ENCODE measurements at places on chromosomes 7 and 10. TPM values are rescaled to one million over a fixed set of nuclear protein-coding genes. Genes with fewer than 3 reads are reported as not detected.

Gene PLAC9
- 2.2 TPM for total RNA-seq

DNA sequence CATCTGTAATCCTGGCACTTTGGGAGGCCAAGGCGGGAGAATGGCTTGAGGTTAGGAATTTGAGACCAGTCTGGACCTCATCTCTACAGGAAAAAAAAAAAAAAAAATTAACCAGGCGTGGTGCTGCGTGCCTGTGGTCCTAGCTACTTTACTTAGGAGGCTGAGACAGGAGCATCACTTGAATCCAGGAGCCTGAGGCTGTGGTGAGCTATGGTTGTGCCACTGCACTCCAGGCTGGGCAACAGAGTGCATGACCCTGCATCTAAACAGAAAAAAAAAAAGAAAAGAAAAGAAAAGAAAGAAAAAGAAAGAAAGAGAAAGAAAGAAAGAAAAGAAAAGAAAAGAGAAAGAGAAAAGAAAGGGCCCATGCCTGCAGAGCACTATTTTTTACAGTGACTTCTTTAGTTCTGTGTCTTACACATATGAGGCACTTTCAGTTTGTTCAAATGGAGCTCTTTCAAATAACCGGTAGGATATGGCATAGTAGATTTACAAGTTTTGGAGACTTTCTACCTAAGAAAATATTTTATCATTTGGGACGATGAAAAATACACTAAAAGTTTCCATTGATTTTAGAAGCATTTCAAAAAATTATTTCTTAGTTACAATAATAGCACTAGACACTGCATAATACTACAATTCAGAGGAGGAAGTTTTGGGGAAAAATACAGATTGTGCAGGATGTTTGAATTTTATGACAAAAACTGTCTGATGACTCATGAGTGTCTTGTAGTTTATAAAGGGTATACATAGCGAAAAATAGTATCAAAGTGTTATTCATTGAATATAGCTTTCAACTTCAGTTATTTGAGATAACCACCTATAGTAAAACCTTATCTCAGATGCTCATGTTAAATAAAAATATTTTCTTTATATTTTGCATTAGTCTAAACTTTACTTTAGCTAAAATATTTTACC, 75.9 kb downstream of the MDFIC start:
- no peak for DNase-seq

DNA sequence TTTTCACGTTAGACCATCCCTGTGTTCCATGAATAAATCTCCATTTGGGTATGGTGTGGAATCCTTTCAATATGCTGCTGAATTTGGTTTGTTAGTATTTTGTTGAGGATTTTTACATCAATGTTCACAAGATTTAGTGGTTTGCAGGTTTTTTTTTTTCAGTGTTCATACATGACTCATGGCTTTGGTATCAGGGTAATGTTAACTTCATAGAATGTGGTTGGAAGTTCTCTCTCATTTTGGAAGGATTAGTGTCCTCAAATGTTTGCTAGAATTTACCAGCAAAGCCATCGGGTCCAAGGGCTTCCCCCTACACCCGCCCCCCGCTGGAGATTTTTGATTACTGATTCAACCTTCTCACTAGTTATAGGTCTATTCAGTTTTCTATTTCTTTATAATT, 398.0 kb downstream of the NXPH1 start:
- no peak for DNase-seq

- DNase-seq, result no peak
Measured at GRCh38 chr7:74464931-74465886, 11.5 kb downstream of the GTF2IRD1 start.

DNA sequence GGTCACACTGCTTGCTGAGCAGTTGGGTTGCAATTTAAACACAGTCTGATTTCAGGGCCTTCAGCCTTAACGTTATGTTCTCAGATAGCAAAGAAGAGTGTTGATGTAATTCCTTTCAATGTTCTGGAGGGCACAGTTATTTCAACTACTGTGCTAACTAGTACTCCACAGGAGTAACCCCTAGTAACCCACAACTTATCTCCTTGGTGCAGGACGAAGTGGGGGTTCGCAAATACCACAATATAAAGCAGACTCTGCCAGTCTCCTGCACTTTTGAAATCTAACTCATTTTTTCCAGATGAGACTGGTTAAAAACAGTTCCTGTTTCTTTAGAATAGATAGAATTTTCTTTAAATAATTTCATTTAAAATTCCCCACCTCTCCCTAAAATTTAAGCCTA, 47.1 kb upstream of the NCAPG2 start:
- DNase-seq, result no peak

- no peak for DNase-seq
Measured at GRCh38 chr7:116290740-116291139, 80.4 kb downstream of the TES start.

DNA sequence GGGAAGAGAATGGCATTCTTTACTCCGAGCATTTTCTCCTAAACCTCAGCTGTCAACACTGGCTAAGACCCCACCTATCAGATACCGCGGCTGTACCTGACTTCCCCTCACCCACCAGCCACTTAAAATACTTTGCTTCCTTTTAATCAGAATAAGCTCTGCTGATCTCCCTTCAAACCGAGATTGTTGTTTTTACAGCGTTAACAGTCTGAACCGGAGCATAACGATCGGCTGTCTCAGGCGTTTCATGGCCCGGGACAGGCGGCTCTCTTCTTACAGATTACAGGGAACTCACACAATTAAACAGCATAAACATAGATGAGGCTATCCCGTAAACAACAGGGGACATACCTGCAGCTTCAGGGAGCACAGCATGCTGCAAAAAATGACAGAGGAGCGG, 174.3 kb upstream of the RNF32 start:
- DNase-seq, result peak; percentile 7

- no peak for DNase-seq
Measured at GRCh38 chr10:68828833-68829232, 1.5 kb downstream of the STOX1 start.

DNA sequence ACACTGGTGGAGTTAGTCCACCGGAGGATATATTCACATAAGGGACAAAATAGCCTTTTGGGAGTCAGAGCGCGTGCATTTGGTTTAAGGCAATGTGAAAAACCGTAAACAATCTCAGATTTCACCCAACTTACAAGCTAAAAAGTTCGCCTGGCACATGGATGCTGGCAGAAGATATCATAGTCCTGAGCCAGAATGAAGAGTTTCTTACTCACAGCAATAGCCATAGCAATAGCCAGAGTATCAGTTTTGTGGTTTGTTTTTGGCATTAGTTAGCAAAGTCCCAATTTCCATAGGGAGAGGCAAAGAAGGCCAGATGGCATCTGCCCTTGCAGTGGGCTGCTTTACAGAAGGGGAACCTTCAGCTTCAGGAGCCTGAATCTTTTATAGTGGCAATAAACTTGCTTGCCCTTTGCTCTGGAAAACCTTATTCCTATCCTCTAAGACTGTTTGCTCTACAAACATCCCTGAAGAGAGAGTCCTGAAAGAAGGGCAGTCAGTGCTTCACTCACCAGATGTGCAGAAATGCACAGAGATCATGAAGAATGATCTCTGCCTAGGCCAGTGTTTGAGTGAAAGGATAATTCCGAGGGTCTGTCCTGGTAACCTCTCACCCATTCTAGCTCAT, 28.7 kb upstream of the RSBN1L start:
- no peak for DNase-seq

Data from left lobe of liver (tissue), 2 donors.